Fibroblast of skin of left biceps (primary cell): ENCODE measurements at places on chromosomes 2 and 18.

- DNase-seq = no peak
Observed at GRCh38 chr2:84832772-84833461, 48.0 kb downstream of the TRABD2A start.

DNA sequence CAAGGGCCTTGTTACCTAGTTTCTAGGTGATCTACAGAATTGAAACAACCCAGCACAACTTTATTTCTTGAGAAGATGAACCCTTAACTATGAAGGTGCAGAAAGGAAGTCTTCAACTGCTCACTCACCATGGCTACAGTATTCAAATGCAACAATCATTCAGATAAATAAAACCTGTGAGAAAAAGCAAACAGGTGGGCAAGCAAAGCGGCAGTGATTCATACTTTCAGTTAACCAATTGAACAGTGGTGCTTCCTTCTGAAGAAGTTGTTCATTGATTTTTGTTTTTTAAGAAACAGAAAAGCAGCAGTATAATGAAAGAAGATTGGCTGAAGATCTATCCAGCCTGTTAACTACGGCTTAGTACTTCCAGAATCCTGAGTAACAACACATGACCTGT is 43.5 kb downstream of the SLC35F5 start:
- no peak for DNase-seq

DNA sequence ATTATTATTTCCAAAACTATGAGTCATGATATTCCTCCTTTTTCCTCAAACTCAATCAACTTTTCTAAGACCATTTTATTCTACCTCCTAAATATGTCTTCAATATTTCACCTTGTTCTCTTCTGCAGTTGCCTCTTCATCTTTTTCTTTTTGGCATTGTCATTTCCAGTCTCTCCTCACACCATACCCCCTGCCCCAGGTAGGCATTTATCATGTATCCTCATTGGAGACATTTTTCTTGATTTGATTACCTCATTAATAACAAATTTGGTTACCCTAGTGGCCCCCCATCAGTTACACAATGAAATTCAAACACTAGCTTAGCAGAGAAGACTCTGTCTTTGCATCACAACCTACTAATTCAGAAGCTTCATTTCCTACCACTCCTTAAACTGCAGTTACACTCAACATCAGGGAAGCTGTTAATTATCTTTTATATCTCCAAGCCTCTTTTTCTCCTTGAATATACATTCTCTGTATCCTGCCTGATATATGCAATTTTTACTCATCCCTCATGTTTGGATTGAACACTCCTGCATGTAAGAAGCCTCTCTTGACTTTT is 133.0 kb downstream of the IKZF2 start:
- no peak for DNase-seq

GRCh38 chr2:10504994-10505820 is 57.1 kb upstream of the ODC1 start:
- no peak for DNase-seq

- no peak for DNase-seq
Observed at GRCh38 chr2:64698177-64698643, 44.5 kb upstream of the SERTAD2 start.

- DNase-seq = no peak
Observed at GRCh38 chr2:165009466-165009865, 54.1 kb upstream of the SLC38A11 start.

GRCh38 chr18:3511980-3512379 is 62.0 kb downstream of the TGIF1 start:
- DNase-seq = peak; percentile 36

- DNase-seq = no peak
Observed at GRCh38 chr2:45014016-45014702, 4.9 kb upstream of the SIX2 start.

GRCh38 chr2:159758686-159759085 is 39.3 kb downstream of the CD302 start:
- no peak for DNase-seq

DNA sequence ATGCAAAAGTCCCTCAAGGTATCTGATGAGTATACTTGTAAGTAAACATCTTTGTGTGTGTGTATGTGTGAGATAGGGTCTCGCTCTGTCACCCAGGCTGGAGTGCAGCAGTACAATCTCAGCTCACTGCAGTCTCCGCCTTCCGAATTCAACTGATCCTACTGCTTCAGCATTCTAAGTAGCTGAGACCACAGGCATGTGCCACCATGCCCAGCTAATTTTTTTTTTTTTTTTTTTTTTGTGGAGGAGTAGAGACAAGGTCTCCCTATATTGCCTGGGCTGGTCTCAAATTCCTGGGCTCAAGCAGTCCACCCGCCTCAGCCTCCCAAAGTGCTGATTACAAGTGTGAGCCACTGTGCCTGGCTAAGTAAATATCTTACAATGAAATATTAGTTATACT is 23.2 kb downstream of the ADAM17 start:
- DNase-seq = no peak

GRCh38 chr2:162731917-162732804 is 106.4 kb downstream of the KCNH7 start:
- DNase-seq = no peak
